ENCODE measurements at places on chromosomes 13 and 19. TPM values are rescaled to one million over a fixed set of nuclear protein-coding genes. Genes with fewer than 3 reads are reported as not detected.
A peak's percentile ranks its signal among the peaks of the same experiment; 100 is the strongest.

The ACER1 gene
- polyA plus RNA-seq: not detected

The NLRP4 gene
- not detected for polyA plus RNA-seq

The ZNF726 gene
- polyA plus RNA-seq: 9.4 TPM

The CYP2A6 gene
- polyA plus RNA-seq: not detected

The ERICH6B gene
- 3.0 TPM for polyA plus RNA-seq

DNA sequence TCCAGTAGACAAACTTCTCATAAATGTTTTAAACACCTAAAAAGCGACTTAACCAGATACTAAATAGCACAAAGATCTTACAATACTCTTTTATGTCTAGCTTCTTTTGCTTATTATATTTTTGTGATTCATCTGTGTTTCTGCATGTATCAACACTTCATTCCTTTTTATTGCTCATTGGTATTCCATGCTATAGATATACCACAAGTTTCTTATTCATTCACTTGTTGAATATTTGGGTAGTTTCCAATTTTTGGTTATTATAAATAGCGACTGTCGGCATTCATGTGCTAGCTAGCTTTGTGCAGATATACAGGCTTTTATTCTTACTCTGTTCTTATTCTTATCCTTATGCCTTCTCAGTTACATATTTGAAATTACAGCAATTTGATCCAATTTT lies 50.0 kb upstream of the RGCC start:
- DNase-seq: no peak

- DNase-seq: no peak
Observed at GRCh38 chr13:79681069-79681468, 200.1 kb downstream of the NDFIP2 start.

- DNase-seq: no peak
Observed at GRCh38 chr13:111480503-111480902, 160.1 kb downstream of the TEX29 start.

- DNase-seq: peak; percentile 27
Observed at GRCh38 chr13:91722267-91722884, 324.0 kb downstream of the GPC5 start.

DNA sequence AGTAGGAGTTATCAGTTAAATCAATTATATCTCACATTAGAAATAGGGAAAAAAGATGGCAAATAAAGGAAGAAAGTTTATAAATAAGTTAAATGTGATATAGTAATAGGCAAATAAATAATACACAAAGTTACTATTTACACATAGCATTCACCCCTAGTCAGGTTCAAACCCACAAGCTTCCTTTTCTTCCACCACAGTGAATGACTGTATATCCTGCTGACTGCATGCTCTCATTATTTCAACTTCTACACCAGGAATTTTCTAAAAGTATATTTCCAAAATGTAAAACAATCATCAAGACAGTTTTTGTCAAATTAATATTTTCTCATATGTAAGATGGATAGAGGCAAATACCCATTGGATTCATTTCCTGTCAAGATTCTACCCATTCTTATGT lies 548.6 kb upstream of the SLITRK5 start:
- no peak for DNase-seq

GRCh38 chr13:58998716-58999115 lies 1165.0 kb downstream of the DIAPH3 start:
- no peak for DNase-seq

GRCh38 chr19:41416194-41416674 lies 10.9 kb downstream of the B3GNT8 start:
- DNase-seq: no peak

DNA sequence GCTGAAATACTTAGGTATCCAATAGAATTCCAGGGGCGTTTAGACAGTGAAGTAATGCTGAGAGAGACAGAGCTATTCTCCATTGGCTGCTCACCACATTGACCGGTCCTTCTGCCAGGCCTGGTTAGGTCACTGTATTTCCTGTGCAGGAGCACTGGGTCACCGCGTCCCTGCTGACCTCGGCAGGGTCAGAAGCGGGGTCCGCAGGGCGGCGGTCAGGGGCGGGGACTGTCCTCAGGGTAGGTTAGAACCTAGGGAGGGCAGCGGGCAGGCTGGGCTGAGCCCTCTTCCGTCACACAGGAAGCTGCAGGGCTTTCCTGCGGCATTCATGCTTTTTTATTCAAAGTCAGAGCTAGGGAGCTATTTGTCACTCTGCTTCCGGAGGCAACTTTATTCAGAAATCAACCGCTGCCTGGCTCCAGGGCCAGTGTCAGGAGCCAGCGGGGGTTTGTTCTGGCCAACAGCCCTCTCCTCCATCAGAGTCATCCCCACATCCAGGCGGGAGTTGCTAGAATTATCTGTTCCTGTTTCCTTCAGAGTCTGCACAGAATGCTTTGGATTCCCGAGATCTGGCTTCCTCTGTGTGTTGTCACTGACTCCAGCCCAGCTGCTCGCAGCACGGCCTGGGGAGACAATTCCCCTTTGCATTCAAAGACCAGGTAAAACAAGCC lies 81.2 kb upstream of the WASF3 start:
- peak; percentile 26 for DNase-seq

GRCh38 chr13:54972838-54973237 lies 1944.2 kb downstream of the OLFM4 start:
- DNase-seq: no peak

GRCh38 chr13:97921176-97921816 lies 32.2 kb upstream of the IPO5 start:
- no peak for DNase-seq

GRCh38 chr13:48437371-48437770 lies 24.5 kb upstream of the LPAR6 start:
- peak; percentile 17 for DNase-seq

GRCh38 chr13:98972059-98972458 lies 5.8 kb downstream of the DOCK9 start:
- DNase-seq: no peak

DNA sequence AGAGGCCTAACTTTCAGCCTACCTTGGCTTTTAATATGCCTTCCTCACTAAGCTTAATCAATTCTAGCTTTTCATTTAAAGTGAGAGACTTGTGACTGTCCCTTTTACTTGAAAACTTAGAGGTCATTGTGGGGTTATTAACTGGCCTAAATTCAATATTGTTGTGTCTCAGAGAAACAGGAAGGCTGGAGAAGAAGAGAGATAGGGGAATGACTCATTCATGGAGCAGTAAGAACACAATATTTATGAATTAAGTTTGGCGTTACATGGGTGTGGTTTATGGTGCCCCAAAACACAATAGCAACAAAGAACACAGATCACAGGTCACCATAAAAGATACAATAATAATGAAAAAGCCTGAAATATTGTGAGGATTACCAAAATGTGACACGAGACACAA lies 612.1 kb downstream of the TBC1D4 start:
- DNase-seq: no peak

DNA sequence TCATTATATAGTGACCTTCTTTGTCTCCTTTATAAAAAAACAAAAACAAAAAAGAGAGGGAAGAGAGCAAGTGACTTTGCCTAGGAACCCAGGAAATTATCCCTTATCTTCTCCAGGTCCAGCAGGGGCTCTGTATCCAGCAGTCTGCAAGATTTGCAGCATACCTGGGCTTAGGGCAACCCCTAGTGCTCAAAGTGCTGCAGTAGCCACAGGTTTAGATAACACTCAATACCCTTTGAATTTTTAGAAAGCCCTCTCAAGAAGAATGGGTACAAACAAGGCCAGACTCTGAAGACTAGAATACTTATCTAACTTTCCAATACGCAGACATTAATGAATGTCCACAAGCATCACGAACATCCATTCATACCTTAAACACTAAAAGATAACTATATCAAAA lies 43.2 kb downstream of the CCNA1 start:
- no peak for DNase-seq

GRCh38 chr19:55442372-55442961 lies 633 bp downstream of the SHISA7 start:
- DNase-seq: no peak

GRCh38 chr13:90683711-90684131 lies 663.8 kb upstream of the MIR17HG start:
- no peak for DNase-seq

Data from renal pelvis (tissue), 12 donors.